ENCODE measurements at places on chromosomes 3 and 15.

DNA sequence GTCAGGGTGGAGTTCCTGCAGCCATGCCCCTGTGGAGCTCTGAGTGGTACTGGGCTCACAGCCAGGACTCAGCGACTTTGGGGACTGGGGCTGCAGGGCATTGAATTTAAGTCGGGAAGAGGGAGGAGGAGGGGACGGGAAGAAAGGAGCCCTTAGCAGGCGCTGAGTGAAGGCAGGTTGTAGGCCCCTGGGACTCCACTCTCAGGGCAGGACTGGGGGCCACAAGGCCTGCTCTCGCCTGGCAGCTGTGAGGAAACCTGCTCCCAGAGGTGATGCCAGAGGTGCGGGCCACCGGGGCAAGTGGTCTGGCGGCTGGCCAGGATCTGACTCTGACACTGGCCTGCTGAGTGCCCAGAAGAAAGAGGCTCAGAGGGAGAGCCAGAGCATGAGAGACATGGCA, 73.5 kb downstream of the EPHB3 start:
- DNase-seq, result no peak

GRCh38 chr3:12356996-12357395, 68.1 kb downstream of the PPARG start:
- no peak for DNase-seq

- DNase-seq, result no peak
These were observed 7.8 kb upstream of the RFX7 start for GRCh38 chr15:56251315-56252095.

GRCh38 chr15:76730262-76730661, 174.9 kb downstream of the SCAPER start:
- no peak for DNase-seq

DNA sequence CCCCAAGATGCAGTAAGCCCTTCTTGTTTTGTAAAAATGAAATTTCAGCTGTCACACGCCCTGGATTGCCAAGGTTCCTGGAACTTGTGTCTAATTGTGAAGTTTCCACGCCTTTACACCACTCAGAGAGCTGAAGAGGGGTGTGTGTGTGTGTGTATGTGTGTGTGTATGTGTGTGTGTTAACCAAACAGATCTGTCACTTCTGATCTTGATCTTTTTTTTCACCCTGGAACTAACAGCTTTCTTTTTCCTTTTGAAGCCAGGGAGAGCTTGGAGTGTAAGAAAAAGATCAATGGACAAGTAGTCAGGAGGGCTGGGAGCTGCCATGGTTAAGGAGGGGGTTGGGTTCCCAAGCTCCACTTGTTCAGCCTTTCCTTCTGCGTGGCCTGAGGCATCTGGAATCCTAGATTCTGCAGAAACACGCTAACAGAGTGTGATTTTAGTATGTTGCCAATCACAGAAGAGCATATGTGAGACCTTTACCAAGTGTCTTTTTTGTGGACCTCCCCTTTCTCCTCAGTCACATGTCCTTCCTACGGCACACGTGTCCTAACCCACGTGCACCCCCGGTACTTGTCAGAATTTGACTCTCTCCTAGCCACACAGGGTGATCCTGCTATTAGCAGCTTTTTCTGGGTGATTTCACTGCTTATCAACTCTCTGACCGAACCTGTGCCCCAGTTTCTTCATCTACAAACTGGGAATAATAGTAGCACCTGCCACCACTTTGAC, 11.5 kb downstream of the TIMP4 start:
- no peak for DNase-seq

GRCh38 chr15:36066757-36067156, 512.7 kb upstream of the CDIN1 start:
- no peak for DNase-seq

DNA sequence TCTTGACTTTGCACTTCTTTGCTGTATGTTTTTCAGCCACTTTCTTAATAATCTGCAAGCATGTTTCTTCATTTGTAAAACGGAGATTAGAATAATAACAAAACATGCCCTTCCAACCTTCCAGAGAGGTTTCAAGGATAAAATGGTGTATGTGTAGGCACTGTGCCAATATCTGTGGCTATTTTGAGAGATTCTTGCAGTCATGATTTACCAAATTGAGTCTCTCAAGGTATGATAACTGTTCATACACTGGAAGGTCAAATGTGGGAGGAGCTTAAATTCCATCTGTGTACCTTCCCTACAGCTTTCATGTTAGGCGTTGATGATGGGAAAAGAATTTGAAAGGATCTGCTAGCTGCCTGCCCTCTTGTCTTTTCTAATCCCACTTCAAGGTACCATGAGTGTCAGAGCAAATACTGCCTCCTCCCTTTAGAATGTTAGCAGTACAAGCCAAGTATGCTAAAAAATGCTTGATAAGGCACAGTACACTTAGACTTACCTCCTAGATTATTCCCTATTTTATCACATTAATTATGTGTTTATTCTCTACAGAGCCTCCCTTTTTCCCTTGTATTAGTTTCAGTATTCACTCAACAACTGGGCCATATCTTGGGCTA, 78.0 kb upstream of the ST8SIA2 start:
- DNase-seq, result no peak

- DNase-seq, result peak; percentile 49
These were observed 1.8 kb upstream of the GPR171 start for GRCh38 chr3:151204530-151205402.

DNA sequence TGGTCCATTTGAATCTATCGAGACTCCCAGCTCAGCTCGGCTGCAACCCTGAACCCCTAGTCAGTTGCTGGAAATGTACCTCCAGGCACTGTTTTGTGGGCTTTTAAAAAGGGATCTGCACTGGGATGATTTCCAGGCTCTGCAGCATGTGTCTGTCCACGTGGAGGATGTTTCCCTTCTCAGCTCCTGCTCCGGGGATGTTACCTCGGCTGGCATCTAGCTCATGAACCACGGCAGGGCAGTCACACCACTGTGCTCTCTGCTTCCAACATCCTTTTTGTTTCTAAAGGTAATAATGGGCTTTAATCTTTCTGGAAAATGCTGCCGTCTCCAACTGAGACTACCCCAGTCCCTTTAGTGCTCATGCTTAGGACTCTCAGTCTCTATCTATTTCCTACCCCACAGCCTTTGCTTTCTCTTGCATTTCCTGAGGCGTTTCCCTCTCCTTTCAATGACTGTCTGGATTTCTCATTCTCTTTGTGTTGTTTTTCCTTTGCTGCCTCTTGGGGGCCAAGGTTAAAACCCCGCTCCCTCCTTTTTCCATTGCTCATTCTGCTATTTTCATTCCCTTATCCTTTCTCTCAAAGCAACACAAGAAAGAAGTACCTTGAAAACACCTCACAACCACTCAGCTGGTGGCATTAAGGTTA, 42.9 kb upstream of the AKAP13 start:
- no peak for DNase-seq

- no peak for DNase-seq
These were observed 221.7 kb downstream of the PDCD6IP start for GRCh38 chr3:34020170-34020569.

DNA sequence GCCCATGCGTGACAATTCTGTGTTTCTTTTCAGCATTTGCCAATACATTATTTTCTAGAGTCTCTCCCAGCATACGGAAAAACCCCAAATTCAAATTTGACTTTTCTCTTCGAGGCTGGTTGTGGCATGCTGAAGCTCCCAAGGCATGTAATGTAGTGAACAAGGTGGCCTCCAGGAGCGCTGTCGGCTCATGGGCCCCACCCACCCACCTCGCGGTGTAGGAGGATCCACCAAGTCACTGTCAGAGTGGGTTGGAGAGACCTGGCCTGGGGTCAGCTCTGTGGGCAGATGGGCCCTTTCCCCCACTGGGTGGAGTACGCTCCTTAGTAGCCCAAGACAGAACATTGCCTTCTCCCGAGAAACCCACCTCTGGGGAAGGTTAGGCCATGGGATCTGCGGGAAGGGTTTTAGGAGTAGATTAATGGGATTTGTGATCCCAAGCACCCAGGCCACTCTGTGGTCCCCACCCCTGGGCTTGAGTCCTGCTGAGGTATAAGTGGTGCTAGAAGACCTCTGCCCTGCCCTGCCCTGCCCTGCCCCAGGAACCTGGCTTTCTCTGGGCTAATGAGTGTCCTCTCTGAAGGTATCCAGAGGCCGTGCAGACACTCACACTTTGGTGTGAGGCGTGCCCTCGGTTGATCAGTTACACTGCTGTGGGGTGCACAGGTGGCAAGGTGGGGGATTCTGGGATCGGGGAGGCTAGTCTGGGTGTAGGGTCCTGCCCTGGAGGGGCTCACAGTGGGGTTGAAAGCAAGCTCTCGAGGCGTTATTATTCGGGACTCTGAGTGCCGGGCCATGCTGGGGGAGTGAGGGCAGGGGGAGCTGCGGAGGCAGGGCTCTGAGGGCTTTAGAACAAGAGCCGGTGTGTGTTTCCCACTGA, 97.9 kb downstream of the APBA2 start:
- DNase-seq, result no peak

GRCh38 chr3:6928064-6928463, 67.1 kb downstream of the GRM7 start:
- no peak for DNase-seq

DNA sequence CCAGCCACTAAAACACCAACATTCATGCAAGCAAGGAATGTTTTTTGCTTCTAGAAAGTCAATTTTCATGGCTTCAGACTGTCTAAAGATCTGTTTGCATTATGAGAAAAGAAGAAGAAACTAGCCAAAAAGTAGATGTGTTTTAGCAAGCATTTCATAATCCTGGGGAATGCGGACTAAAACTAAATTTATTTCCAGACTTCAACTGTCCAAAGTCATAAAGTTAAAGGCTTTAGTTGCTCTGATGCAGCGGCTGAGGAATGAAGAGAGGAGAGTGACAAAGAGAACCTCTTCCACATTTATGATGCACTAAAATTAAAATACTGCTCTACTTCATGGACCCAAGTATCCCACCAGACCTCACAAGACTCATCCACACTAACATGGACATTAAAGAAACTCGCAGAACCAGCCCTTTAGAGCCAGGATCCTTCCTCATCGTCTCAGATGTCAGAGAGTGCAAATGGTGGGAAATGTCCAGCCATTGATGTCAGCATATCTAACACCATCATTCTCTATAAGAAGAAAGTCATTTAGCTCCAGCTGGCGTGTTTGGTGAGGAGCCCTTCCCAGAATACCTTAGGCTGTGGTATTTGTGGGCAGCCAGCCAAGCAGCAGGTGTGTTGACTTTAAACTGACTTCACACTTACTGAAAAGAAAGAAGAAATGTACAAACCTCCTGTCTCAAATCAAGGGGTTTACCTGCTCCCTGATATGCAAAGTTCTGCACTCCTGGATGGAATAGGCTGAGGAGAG, 17.4 kb downstream of the FYCO1 start:
- DNase-seq, result peak; percentile 71

DNA sequence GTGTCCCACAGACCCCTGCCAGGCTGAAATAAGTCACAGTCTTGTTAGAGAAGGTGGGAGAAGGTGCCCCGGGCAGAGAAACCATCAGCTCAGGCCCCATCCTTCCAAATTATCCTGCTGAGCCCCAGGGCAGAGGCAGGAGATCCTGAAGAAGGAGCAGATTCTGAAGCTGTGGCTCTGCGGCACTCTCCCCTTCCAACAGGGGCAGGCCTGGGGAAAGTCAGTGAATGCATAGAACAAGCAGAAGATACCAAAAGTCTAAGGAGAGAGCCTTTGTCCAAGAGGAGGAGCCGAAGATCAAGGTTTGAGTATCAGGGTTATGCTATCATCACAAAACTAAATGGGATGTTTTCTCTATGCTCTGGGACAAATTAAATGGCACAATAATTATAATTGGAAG, 249.3 kb downstream of the XXYLT1 start:
- DNase-seq, result no peak

DNA sequence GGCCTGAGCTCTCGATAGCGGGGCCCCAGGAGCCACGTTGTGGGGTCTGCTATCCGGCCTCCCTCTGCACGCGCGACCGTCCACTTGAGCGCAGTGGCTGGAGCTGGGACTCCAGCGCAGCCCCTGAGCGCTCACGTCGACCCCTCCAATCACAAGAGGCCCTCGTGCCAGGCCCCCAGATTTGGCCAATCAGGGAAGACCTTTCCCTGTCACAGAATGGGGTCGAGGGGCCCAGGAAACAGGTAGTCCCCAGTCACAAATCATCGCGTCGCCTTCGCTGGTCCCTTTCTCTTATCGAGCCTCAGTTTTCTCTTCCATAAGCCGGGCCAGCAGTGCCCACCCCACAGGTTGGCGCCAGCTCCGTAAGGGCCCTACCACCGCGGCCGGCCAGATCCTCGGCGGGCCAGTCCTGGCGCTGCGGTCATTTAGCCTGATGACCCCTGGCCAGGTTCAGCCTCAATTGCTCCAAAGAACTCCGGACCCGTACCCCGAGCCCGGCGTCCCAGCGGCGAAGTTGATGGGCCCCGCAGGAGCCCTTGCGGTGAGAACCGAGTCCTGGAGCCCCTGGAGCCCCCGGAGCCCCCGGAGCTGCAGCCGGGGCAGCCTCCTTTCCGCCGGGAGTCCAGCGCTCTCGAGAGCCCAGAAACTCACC, 435 bp downstream of the ALDH1L1 start:
- no peak for DNase-seq

DNA sequence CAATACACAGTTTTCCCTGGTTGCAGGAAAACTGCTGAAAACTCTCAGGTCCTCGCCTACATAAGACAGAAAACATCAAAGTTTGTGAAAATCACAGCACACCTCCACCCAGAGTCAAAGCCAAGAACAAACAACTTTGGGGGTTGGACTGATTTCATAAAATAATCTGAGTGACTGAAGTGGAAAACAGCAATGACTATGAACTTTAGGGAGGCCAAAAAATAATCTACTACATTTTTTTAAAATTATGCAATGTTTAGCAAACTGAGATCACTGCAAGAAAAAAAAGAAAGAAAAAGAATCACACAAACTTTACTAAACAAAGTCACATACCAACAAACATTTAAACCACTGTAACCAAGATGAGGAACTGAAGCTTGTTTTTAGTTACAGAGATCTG, 15.9 kb upstream of the FOXP1 start:
- no peak for DNase-seq

DNA sequence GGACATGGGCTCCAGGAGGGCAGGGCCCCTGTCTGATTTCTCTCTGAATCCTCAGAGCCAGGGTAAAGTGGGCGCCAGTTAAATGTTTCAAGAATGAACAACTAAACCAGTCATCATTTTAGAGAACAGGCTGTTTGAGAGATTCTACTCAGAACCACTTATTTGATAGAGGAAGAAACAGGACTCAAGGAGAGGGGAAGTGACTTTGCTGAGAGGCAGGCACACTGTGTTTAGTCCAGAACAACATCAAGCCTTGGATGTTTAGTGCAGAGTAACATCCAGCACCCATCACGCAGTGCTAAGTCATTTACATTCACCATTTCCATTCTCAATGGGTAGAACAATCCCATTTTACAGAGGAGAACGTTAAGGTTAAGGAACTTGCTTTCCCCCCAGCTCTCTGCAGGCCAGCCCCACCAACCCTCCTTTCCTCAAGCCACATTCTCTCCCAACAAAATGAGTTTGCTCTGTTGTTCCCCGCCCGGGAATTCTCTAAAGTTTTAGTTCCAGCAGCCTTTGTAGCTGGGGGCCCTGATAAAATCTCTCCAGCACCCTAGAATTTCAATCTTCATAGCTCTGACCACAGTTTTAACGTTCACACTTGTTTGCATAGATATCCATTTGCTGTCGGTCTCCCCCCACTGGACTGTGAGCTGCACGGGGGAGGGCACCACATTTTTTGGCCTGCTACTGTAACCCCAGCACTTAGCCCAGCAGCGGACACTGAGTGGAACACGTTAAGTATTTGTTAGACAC, 962 bp downstream of the NMNAT3 start:
- DNase-seq, result no peak

- DNase-seq, result no peak
These were observed 7.2 kb upstream of the SEC22A start for GRCh38 chr3:123194552-123194951.
